ENCODE measurements at places on chromosomes 4 and X.

GRCh38 chrX:55546956-55547355 lies 57.3 kb upstream of the USP51 start:
- H3K27ac ChIP-seq = no peak overlapping the region
- no peak for DNase-seq
- H3K27me3 ChIP-seq = peaks cover 2% of the 10 kb centered on the region
- no peaks in the 10 kb centered on the region for H3K4me1 ChIP-seq
- no peaks in the 10 kb centered on the region for H3K36me3 ChIP-seq

DNA sequence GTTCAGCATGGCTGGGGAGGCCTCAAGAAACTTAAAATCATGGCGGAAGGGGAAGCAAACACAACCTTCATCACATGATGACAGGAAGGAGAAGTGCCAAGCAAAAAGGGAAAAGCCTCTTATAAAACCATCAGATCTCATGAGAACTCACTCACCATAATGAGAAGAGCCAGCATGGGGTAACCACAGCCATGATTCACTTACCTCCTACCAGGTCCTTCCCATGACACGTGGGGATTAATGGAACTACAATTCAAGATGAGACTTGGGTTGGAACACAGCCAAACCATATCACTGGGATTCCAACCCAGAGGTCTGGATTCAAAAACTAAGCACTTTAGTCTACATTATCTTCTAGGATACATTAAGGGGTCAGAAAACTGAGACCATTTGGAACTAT lies 609.6 kb upstream of the SPANXN1 start:
- no peak for DNase-seq
- no peak overlapping the region for H3K4me3 ChIP-seq
- H3K36me3 ChIP-seq = no peaks in the 10 kb centered on the region
- no peak overlapping the region for H3K27ac ChIP-seq
- no peaks in the 10 kb centered on the region for H3K4me1 ChIP-seq
- no peaks in the 10 kb centered on the region for H3K27me3 ChIP-seq

DNA sequence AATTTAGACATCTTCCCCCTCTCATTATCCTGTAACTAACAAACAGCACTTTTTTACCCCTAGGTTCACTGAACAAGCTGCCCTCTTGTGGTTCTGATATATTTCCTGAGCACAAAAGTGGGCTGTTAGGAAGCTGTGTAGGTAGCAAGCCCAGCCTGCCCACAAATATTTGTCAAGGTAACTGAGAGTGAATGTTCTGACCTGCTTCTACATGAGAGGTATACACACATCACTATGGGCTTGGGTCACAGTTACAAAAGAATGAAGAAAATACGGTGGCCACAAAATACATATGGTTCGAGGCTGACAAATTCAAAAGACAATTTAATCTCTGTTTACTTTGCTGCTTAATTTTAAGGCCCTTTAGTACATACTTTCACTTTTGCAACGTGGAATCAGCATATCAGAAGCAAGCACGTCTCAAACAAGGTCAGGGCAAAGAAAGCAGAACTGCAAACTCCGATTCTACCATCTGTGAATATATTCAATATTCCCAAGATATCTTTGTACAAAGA lies 78.7 kb downstream of the RBM47 start:
- H3K4me1 ChIP-seq = peaks cover 29% of the 10 kb centered on the region
- no peaks in the 10 kb centered on the region for H3K27me3 ChIP-seq
- no peak for DNase-seq
- no peaks in the 10 kb centered on the region for H3K36me3 ChIP-seq

DNA sequence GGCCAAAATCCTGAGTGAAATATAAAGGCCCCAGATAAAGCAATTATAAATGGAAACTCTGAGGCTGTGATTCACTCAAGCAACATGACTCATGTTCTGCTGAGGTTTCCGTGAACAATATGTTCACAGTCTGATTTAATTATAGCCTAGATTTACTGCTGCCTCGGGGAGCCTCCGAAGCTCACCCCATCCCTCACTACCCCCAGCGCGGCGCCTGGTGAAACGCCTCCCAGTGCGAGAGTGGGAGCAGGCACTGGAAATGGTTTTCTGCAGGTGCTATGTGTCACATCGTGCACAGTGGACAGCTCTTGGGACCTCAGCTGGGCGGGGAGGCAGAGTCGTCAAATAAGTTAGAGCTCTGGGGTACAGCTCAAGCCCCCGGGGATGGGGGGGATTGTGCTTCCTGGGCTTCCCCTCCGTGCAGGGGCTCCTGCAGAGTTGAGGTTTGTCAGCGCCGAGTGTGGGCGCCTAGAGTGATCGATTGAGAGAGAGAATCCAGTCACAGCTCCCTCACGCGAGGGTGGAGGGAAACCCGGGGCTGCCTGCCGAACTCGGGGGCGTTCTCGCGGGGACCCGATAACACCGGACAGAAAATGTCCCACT lies 110.6 kb downstream of the PHKA2 start:
- H3K36me3 ChIP-seq = no peaks in the 10 kb centered on the region
- no peak overlapping the region for H3K4me3 ChIP-seq
- no peak for DNase-seq
- H3K27me3 ChIP-seq = no peaks in the 10 kb centered on the region

GRCh38 chr4:93788712-93789111 lies 39.8 kb upstream of the ATOH1 start:
- no peaks in the 10 kb centered on the region for H3K36me3 ChIP-seq
- H3K4me1 ChIP-seq = no peaks in the 10 kb centered on the region
- no peaks in the 10 kb centered on the region for H3K27me3 ChIP-seq
- peak; percentile 13 for DNase-seq
- H3K27ac ChIP-seq = no peak overlapping the region

- H3K27me3 ChIP-seq = peaks cover 4% of the 10 kb centered on the region
- no peaks in the 10 kb centered on the region for H3K36me3 ChIP-seq
- peaks cover 10% of the 10 kb centered on the region for H3K4me1 ChIP-seq
- DNase-seq = no peak
Observed at GRCh38 chrX:153825042-153825441, 5.3 kb downstream of the PDZD4 start.

GRCh38 chrX:148412006-148412405 lies 88.4 kb upstream of the AFF2 start:
- no peaks in the 10 kb centered on the region for H3K4me1 ChIP-seq
- H3K36me3 ChIP-seq = no peaks in the 10 kb centered on the region
- no peak overlapping the region for H3K4me3 ChIP-seq

DNA sequence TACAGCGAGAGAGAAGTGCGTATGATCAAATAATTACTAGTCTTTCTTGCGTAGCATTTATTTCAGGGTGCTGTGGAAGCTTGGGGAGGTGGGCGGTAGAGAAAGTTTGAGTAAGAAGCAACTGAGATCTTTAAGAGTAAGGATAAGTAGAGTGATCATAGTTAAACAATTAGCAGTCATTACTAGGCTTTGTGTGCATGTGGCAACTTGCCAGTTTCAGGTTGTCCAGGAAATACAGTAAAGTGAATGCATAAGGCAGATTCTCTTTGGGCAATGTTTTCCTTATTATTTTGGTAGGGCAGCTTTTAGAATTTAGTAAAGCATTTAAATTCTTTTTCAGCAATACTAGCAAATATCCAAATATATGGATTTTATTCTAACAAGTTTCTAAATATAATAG lies 57.0 kb downstream of the HPGDS start:
- no peak overlapping the region for H3K27ac ChIP-seq
- no peaks in the 10 kb centered on the region for H3K4me1 ChIP-seq
- DNase-seq = no peak
- H3K4me3 ChIP-seq = no peak overlapping the region
- H3K27me3 ChIP-seq = no peaks in the 10 kb centered on the region

DNA sequence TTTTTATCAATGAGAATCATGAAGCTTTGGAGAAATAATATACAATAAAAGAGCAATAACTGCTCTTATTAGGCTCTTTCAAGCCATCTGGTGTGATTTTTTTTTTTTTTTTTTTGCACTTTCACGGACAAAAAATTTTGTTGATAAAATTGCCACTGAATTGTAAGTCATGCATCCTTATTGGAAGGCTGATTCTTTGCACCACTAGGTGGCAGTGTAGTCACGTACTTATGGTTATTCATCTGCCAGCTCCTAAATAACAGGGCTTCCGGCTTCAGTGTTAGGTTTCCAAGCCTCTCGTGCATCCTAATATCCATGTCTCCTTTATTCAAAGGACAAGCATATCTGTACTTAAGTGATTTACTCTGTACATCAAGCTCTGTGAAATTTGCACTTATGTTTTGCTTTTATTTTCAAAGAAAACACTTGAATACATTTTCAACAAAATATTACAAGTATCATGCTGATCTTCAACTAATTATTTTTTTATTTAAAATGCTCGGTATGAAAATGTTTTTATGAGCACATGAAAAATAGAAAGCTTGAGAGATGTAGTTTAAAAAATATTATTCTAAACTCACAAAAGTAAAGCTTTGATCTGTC lies 1578.3 kb upstream of the TENM3 start:
- H3K4me3 ChIP-seq = no peak overlapping the region
- H3K27ac ChIP-seq = no peak overlapping the region

GRCh38 chrX:65635378-65635777 lies 32.1 kb upstream of the MSN start:
- DNase-seq = no peak
- H3K4me3 ChIP-seq = no peak overlapping the region
- peaks cover 3% of the 10 kb centered on the region for H3K4me1 ChIP-seq
- no peak overlapping the region for H3K27ac ChIP-seq
- peaks cover 6% of the 10 kb centered on the region for H3K27me3 ChIP-seq

GRCh38 chr4:67770422-67770821 lies 16.2 kb upstream of the GNRHR start:
- no peak overlapping the region for H3K27ac ChIP-seq
- no peak for DNase-seq
- H3K27me3 ChIP-seq = no peaks in the 10 kb centered on the region
- H3K36me3 ChIP-seq = no peaks in the 10 kb centered on the region
- no peak overlapping the region for H3K4me3 ChIP-seq

DNA sequence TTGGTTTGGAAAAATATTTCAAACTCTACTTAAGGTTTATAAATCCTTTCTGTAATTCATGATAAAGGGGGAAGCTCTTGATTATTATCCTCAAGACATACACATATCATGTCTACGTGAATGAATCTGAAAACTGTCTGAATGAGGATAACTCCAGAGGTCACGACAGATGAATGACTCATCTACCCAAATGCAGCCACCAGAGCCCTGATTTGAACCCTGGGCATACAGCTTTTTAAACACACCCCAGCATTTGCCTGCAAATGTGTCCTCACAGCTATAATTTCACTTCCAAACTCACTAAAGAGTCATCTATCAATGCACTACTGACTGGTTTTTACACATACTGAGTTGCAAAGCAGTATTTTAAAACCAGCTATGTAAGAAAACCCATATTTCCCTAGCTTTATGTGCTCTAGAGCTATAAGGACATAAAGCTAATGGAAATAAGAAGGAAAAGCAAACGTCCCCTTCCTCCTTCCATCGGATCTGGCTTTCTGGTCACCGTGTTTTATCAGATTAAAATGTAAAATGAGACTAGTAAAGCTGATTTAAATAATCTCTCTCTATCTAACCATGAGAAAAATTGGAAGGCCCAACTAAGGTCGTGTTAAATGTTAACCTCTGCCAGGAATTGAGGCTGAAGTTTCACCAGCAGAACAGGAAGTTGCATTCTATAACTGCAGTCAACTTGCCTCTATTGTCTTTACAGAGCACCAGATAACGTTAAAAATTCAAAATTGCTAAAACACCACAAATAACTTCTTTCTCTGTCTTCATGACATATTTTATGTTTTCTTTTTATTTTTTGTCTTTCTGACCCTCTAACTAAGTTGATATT lies 63.1 kb upstream of the SPP1 start:
- peaks cover 32% of the 10 kb centered on the region for H3K4me1 ChIP-seq
- H3K4me3 ChIP-seq = no peak overlapping the region
- H3K27me3 ChIP-seq = peaks cover 3% of the 10 kb centered on the region
- H3K36me3 ChIP-seq = no peaks in the 10 kb centered on the region
- peak overlapping the region; percentile 93 for H3K27ac ChIP-seq
- DNase-seq = no peak

DNA sequence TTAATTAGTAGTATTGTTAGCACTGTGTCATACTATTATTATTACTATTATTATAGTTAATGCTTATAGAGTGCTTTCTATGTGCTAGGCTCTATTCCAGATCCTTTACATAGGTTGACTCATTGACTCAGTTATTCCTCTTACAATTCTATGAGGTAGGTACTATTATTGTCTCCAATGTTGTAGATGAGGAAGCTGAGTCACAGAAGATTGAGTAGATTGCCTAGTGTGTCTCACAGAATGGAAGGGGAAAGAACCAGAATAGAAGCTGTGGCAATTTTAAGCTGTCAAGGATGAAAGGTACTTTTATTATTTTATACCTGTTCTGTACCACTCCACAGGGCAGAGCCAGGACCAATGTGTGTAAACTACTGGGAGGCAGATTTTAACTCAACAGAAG lies 1.9 kb upstream of the TCEAL1 start:
- no peak overlapping the region for H3K4me3 ChIP-seq
- no peak overlapping the region for H3K27ac ChIP-seq
- DNase-seq = no peak
- no peaks in the 10 kb centered on the region for H3K27me3 ChIP-seq
- no peaks in the 10 kb centered on the region for H3K36me3 ChIP-seq

GRCh38 chrX:13380211-13380610 lies 60.4 kb upstream of the ATXN3L start:
- no peak overlapping the region for H3K27ac ChIP-seq
- H3K4me3 ChIP-seq = no peak overlapping the region
- H3K4me1 ChIP-seq = no peaks in the 10 kb centered on the region
- DNase-seq = no peak
- H3K27me3 ChIP-seq = no peaks in the 10 kb centered on the region
- no peaks in the 10 kb centered on the region for H3K36me3 ChIP-seq

GRCh38 chrX:38220415-38221390 lies at the start of gene SRPX:
SRPX (minus strand) TSS chrX:38220871; CDS start chrX:38220792, 79 bp downstream.
- DNase-seq = peak; percentile 11
- no peak within 1 kb of the TSS for H3K27ac ChIP-seq
- peaks cover 22% of the 10 kb centered on the region for H3K4me1 ChIP-seq
- peak within 1 kb of the TSS; percentile 88 for H3K4me3 ChIP-seq

- no peak overlapping the region for H3K4me3 ChIP-seq
- no peak for DNase-seq
- peaks cover 2% of the 10 kb centered on the region for H3K27me3 ChIP-seq
- H3K27ac ChIP-seq = no peak overlapping the region
- peaks cover 7% of the 10 kb centered on the region for H3K4me1 ChIP-seq
Observed at GRCh38 chrX:132568291-132568690, 79.5 kb upstream of the MBNL3 start.

- no peak overlapping the region for H3K4me3 ChIP-seq
- DNase-seq = no peak
- no peak overlapping the region for H3K27ac ChIP-seq
- no peaks in the 10 kb centered on the region for H3K4me1 ChIP-seq
Observed at GRCh38 chr4:180641495-180641894, 1601.7 kb upstream of the TENM3 start.

GRCh38 chr4:24799544-24800324 lies 4.4 kb downstream of the SOD3 start:
- peaks cover 7% of the 10 kb centered on the region for H3K27me3 ChIP-seq
- H3K36me3 ChIP-seq = no peaks in the 10 kb centered on the region
- H3K4me3 ChIP-seq = no peak overlapping the region
- H3K4me1 ChIP-seq = peaks cover 11% of the 10 kb centered on the region

- peaks cover 14% of the 10 kb centered on the region for H3K4me1 ChIP-seq
- H3K4me3 ChIP-seq = peak overlapping the region; percentile 89
- H3K27ac ChIP-seq = no peak overlapping the region
- H3K36me3 ChIP-seq = peaks cover 9% of the 10 kb centered on the region
Observed at GRCh38 chrX:67545893-67546495, 2.2 kb downstream of the AR start.
